Activated T-helper 1 cell treated with anti-CD3 and anti-CD28 coated beads, Interleukin-2, amount 50 U/mL, for 16 hours (primary cell): ENCODE measurements at places on chromosomes 5 and 9.

- no peak for DNase-seq
These were observed 105.0 kb upstream of the PRSS3 start for GRCh38 chr9:33690143-33690933.

GRCh38 chr5:178177569-178177968 is 9.6 kb downstream of the GMCL2 start:
- DNase-seq, result no peak

DNA sequence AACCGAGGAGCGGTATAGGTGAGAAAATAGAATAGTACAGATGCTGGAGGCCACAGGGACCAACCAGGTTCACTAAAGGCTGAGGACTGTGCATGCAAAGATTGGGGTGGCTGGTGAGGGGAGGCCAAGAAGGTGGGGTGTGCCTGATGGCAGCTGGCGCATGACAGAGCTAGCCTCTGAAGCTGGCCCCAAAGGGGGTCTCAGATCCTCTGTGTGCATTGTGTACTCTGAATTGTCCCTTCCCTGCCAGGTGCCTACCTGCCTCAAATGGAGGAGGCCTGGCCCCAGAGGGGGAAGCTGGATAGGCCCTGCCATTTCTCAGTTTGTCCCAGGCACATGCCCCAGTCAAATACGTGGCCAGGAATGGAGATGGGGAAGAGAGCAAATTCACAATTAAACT is 63.1 kb downstream of the CRB2 start:
- DNase-seq, result no peak

GRCh38 chr9:133360400-133361393 is 4.3 kb downstream of the SURF2 start:
- DNase-seq, result no peak

- DNase-seq, result no peak
These were observed 60.1 kb downstream of the SEMA4D start for GRCh38 chr9:89437772-89438171.

GRCh38 chr5:142743592-142744441 is 26.4 kb upstream of the ARHGAP26 start:
- no peak for DNase-seq

- no peak for DNase-seq
These were observed 122.3 kb upstream of the WWC1 start for GRCh38 chr5:168168978-168169698.

DNA sequence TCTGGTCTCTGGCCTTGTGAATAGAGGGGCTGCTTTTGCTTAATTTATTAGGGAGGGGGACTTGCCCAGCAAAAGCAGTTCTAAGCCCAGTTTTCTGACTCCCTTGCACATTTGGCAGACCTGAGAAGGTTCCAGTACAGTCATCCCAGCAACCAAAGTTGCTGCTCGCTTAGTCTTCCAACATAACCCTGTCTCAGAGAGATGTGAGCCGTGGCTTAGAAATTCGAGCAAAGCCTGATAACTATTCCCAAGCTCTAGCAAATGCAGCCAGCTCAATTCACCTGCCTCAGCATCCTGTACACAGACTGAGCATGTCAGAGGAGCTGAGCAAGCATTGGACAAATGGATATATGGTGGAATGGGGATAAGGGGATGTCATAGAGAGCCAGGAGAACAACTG is 401.9 kb downstream of the SPOCK1 start:
- no peak for DNase-seq

- DNase-seq, result no peak
These were observed 32.2 kb upstream of the PAX5 start for GRCh38 chr9:37066139-37066725.

GRCh38 chr9:82080265-82080664 is 91.7 kb downstream of the SPATA31D1 start:
- no peak for DNase-seq

GRCh38 chr9:129981180-129981907 is 61.6 kb downstream of the FNBP1 start:
- DNase-seq, result no peak

GRCh38 chr9:114452219-114453165 is 52.8 kb downstream of the WHRN start:
- no peak for DNase-seq

DNA sequence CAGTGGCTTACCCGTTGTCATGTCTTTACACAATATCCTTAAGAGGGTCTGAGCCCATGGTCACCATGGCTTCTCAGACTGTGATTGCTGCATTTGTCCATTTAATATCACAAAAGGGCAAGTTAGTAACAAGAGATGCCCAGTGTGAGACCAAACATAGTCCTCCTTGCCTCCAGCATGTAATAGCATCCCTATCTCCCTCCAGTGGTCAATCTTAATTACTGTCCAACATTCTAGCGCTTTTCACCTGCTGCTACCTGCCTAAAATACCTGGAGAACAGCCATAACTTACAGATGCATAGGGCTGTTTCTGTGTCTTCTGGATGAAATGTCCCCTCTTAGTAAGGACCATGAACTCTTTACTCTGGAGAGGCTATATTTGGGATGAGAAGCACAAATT is 267.2 kb upstream of the DAB2 start:
- DNase-seq, result no peak

DNA sequence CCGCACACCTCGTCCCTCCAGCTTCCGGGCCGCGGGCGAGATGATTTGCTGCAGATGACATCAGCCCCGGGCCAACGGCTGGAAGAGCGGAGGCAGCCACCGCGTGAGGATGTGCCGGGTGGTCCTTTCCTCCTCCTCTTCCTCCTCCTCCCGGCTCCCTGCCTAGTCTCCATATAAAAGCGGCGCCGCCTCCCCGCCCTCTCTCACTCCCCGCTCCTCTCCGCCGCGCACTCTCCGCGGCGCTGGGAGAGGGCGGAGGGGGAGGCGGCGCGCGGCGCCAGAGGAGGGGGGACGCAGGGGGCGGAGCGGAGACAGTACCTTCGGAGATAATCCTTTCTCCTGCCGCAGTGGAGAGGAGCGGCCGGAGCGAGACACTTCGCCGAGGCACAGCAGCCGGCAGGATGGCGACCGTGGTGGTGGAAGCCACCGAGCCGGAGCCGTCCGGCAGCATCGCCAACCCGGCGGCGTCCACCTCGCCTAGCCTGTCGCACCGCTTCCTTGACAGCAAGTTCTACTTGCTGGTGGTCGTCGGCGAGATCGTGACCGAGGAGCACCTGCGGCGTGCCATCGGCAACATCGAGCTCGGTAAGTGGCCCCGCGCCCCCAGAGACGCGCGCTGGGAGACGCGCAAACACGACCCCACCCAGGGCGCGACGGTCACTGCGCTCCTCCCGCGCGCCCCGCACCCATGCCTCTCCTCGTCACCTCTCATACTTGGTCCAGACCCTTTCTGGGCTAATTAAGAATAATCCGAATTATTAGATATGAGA is at the start of gene MAP1B:
Gene MAP1B (plus strand): TSS at position 345 of the 770 bp plus-strand sequence. CDS start 57 bp downstream, at position 402.
- no peak for DNase-seq

DNA sequence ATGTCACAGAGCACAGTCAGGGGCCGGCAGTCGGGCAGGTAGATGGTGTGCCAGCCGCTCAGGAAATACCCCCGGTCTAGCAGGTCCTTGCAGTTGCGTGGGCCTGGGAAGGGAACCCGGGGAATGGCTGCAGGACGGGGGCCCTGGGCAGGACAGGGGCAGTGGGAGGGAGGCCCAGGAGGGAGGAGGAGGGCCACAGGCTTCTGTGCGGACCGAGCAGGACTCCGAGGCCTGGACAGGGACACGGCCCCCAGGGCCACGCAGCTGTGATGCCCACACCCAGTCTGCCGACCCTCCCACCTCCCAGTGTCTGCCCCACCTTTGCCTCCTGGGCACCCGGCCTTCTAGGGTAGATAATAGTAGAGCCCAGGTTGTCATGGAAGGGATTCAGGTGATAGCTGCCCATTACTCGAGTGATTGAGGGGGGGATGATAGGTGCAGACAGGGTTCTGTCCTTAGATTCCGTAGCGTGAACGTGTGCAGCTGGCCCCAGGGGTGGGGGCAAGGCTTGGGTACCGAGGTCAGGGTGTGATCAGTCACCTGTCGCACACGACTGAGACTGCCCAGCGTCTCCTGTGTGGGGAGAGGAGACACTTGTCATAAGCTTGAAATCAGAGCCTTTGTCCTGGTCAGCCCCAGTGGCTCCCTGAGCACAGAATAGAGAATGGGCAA is 4.5 kb downstream of the FCN1 start:
- no peak for DNase-seq

GRCh38 chr9:132488626-132489025 is 78.6 kb downstream of the CFAP77 start:
- no peak for DNase-seq

GRCh38 chr9:93030642-93031628 is 27.6 kb upstream of the SUSD3 start:
- no peak for DNase-seq

GRCh38 chr5:168302785-168303184 is 11.3 kb downstream of the WWC1 start:
- DNase-seq, result no peak

DNA sequence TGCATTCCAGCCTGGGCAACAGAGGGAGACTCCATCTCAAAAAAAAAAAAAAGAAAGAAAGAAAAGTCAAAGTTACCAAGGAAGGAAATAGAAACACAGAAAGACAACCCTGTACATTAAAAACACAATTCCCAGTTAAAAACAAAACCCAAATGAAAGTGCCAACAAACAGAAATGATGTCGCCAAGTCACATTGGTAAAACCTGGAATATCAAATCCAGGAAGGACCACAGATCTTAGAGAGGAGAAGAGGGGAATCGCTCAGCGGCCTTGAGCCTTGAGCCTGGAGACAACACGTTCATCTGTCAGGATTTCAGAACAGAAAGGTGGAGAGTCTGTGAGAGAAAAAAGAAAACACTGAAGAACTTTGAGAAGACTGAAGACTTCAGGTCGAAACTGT is 1.2 kb upstream of the ZDHHC11 start:
- no peak for DNase-seq

GRCh38 chr5:138626333-138626944 is 51.2 kb upstream of the HSPA9 start:
- no peak for DNase-seq

GRCh38 chr9:8136477-8136876 is 336.9 kb upstream of the DMAC1 start:
- DNase-seq, result no peak

DNA sequence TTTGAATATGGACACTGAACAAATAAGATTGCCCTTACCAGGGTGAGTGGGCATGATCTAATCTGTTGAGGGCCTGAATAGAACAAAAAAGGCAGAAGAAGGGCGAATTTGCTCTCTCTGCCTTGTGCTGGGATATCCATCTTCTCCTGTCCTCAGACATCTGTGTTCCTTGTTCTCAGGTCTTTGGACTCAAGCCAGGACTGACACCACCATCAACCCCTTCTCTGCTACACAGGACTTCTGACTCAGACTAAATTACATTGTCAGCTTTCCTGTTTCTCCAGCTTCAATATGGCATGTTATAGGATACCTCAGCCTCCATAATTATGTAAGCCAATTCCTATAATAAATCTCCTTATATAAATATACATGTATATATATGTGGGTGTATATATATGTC is 40.8 kb upstream of the SLCO6A1 start:
- DNase-seq, result no peak

- DNase-seq, result no peak
These were observed 6.0 kb downstream of the CDC26 start for GRCh38 chr9:113269355-113269754.

DNA sequence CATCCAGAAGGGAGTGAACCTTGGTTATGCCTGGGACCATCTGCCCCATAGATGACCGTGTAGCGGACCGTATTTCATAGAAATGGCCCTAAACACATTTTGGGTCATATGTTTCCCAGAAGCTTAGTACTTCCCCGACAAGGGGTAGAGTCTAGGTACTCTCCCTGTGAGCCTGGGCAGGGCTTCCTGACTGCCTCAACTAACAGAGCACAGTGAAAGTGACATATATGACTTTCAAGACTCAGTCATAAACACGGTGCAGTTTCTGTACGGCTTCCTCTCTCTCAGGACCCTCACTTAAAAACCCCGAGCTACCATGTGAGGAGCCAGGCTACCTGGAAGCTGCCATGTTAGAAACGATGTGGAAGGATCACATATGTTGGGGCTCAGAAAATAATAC is 20.9 kb downstream of the C9orf57 start:
- DNase-seq, result no peak

DNA sequence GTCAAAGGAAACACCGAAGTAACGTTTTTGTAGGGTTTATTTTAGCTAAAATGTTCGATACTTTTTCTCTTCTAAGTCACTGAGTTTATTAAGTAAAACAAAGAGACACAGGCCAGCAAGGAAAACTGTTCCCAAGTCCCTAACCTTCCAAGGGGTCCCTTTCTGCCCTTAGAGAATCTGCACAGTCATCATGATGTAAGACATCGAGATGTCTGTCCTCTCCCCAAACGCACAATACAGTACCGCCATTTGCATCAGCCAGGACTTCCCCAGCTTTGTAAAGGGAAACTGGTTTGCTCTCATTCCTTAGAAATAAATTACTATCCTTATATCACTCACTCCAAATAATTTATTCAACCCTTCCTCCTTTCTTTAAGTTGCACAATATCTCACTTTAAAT is 89.3 kb downstream of the MARCHF11 start:
- no peak for DNase-seq

GRCh38 chr5:131684595-131684994 is 49.6 kb upstream of the RAPGEF6 start:
- no peak for DNase-seq

DNA sequence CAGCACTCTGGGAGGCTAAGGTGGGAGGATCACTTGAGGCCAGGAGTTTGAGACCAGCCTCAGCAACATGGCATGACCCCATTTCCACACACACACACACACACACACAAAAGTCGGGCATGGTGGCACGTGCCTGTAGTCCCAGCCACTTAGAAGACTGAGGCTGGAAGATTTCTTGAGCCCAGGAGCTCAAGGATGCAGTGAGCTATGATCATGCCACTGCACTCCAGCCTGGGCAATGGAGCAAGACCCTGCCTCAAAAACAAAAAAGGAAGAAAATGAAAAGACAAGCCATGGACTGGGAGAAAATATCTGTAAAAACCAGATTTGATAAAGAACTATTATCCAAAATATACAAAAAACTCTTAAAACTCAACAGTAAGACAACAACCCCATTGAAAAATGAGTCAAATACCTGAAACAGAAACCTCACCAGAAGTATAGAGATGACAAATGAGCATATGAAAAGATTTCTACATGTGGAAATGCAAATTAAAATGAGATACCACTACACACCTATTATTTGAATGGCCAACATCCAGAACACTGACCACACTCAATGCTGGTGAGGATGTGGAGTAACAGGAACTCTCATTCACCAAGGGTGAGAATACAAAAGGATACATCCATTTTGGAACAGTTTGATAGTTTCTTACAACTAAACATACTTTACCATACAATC is 24.7 kb downstream of the DNAJA1 start:
- DNase-seq, result no peak

- DNase-seq, result no peak
These were observed at the start of gene GOLGA2 for GRCh38 chr9:128275198-128276007. Gene GOLGA2, minus strand, starts transcription at chr9:128276007. Its CDS starts 31 bp downstream, at chr9:128275976.

DNA sequence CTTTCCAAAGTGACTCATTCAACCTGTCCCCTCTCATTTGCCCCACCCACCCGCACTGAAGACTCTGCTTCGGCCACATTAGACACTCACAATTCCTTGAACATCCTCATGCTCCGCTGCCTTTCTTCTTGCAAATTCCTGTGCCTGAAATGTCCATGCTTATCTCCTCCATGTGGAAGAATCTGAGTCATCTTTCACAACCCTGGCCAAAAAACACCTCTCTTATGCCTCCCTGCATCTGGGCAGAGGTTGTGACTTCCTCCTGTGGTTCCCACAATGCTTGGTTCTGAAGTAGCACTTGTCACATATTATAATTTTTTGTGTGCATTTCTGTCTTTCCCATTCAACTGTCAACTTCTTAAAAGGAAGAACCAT is 238.6 kb downstream of the ENC1 start:
- DNase-seq, result no peak

- DNase-seq, result no peak
These were observed 75.2 kb upstream of the SSBP2 start for GRCh38 chr5:81826128-81826527.

- no peak for DNase-seq
These were observed 3.6 kb downstream of the SUSD3 start for GRCh38 chr9:93061791-93062763.
